ENCODE measurements at places on chromosomes 1 and 21.

- DNase-seq = no peak
Measured at GRCh38 chr1:200624679-200625335, 4.3 kb upstream of the KIF14 start.

DNA sequence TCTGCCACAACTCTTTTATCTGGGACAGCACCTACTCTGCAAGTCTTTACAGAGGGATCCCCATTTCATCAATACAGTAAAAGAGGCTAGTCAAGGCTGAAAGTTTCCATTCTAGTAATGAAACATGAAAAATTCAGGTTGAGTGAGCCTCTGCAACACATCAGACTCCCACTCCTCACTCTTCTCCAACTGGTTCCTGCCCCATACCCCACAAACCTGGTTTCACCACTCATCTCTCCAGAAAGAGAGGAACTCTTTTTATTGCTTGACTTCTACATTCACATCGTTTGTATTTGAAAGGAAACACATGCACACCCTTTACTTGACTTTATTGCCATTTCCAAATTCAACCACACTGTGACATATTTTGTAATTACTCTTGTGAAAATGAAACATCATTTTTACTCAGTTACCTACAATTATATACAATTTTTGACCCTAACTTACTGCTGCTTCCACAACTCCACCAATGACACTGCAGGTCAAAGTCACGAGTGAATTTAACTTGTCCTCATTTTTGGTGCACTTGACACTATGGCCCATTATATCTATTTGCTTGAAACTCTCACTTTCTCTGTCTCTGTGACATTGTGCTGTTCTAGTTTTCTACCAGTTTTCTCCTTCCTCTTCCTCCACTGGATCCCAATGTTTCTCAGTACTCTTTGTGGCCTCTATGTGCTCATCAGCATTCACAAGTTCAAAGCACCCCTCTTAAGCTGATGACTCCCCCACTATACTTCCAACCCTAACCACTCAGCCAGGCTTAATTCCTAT, 8.0 kb downstream of the STX6 start:
- DNase-seq = no peak

DNA sequence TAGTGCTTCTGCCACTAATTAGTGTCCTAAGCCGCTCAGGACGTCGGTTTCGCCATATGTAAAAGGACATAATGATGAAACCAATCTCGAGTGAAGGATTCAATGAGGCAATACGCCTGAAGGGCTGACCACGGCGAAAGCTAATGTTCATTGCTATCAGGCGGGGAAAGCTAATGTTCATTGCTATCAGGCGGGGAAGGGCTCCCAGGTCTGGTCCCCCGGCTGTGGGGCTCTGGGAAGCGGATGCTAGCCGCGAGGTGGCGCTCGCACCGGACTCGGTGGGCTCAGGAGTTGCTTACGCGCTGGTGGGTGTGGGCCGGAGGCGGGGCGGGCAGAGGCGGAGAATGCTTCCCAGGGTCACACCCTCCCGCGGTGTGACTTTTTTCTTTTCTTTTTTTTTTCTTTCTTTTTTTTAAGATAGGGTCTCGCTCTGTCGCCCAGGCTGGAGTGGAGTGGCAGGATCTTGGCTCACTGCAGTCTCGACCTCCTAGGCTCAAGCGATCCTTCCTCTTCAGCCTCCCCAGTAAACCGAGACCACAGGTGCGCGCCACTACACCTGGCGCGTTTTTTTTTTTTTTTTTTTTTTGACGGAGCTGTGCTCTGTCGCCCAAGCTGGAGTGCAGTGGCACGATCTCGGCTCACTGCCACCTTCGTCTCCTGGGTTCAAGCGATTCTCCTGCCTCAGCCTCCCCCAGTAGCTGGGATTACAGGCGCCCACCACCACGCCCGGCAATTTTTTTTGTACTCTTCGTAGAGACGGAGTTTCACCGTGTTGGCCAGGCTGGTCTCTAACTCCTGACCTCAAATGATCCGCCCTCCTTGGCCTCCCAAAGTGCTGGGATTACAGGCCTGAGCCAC, 1.1 kb upstream of the PEAR1 start:
- peak; percentile 77 for DNase-seq

GRCh38 chr1:39094685-39095084, 68.5 kb downstream of the NDUFS5 start:
- DNase-seq = no peak

- no peak for DNase-seq
Measured at GRCh38 chr1:111214074-111214801, 13.3 kb upstream of the CHI3L2 start.

All from activated naive CD4-positive, alpha-beta T cell (primary cell).